Gastrocnemius medialis (tissue), 4 donors: ENCODE measurements at places on chromosomes 1 and 21. TPM values are rescaled to one million over a fixed set of nuclear protein-coding genes. Genes with fewer than 3 reads are reported as not detected.

NFIA gene
- 26.3 TPM for total RNA-seq

DNA sequence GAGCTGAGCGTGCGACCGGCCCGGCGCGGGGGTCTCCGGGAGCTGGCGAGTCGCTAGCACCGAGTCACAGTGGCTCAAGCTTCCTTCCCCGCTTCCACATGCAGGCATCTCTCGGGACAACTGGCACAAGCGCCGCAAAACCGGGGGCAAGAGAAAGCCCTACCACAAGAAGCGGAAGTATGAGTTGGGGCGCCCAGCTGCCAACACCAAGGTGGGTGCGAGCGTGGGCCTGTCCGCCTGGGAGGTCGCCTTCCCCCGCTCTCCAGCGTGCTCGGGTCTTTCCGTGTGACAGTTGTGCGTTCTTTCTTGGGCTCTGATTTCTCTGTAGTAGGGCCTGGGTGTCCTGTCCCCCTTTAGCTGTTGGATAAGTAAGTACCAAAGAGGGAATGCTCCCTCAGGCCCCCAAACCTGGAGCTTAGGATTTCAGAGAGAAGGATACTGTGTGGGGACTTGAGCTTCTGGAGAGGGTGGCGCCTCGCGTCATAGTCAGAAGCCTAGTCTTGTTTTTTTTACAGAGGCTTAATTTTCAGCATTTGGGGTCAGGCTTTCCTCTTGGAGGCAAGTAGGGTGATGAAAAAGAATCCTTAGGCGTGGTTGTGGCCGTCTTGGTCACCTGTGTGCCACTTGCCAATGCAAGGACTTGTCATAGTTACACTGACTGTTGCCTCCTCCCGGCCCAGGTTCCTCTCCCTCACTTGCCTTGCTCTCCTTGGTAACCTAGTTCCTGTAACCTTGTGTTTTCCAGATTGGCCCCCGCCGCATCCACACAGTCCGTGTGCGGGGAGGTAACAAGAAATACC is 790 bp downstream of the RPS8 start:
- peaks cover 9% of the 10 kb centered on the region for H3K4me1 ChIP-seq
- no peaks in the 10 kb centered on the region for H3K27me3 ChIP-seq

- H3K36me3 ChIP-seq, result no peaks in the 10 kb centered on the region
- H3K27ac ChIP-seq, result peak overlapping the region; percentile 94
- H3K27me3 ChIP-seq, result no peaks in the 10 kb centered on the region
- no peak for DNase-seq
- H3K4me3 ChIP-seq, result peak overlapping the region; percentile 62
Measured at GRCh38 chr1:44673675-44674112, 587 bp downstream of the TMEM53 start.

DNA sequence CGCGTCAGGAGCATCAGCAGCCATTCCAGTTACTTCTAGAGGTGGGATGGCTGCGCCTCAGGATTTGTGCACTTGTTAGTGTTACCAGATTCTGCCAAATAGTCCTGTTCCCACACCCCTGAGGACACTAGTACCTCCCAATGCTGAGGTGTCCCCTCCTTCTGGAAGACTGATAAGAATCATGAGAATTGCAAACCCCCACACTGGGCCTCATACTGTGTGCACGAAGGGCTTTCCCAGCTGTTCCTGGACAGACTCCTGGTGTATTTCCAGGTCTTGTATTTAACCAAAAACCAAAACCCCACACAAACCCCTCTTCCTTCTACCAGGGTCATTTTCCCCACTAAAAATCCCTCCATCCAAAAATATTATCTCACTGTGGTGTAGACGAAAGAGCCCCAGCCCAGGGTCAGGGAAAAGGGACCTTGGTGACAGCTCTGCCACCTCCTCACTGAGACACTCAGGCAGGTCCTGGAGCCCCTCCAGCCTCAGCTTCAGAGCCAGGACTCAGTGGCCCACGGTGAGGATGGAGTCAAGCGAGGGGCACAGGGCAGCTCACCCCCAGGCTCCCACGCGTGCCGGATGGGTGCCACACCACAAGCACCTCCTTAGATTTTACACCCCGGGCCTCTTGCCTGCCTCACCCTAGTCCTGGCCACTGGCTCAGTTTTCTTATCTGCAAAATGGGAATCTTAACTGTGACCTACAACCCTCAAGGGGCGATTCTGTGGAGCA is 131.4 kb upstream of the RUNX3 start:
- no peaks in the 10 kb centered on the region for H3K4me1 ChIP-seq
- H3K27me3 ChIP-seq, result no peaks in the 10 kb centered on the region
- H3K36me3 ChIP-seq, result no peaks in the 10 kb centered on the region
- no peak overlapping the region for H3K27ac ChIP-seq
- no peak for DNase-seq

MAP3K21 gene
- total RNA-seq, result 0.07 TPM
